ENCODE measurements at places on chromosomes 4 and X.

GRCh38 chr4:167238226-167238625 lies 3.9 kb upstream of the SPOCK3 start:
- no peak for DNase-seq

- DNase-seq: no peak
Measured at GRCh38 chrX:97597954-97598353, 714.2 kb downstream of the RPA4 start.

DNA sequence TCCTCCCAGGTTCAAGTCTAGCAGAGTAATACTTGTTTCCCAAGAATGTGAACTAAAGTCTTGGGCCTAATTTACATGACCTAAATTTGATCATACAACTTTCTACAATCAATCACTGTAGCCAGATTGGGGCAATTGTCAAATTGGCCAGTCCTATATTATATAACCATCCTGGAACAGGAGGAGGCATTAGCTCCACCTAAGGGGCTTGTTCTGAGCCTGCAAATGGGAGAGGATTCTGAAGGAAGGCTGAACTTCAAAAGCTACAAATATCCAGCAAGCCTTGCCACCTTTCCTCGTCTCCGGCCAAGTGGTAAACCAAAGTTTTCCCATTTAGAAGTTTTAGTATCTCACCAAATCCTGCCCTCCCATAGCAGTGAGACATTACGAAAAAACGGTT lies 1289.6 kb upstream of the TENM3 start:
- DNase-seq: no peak

- DNase-seq: no peak
Measured at GRCh38 chr4:22416403-22416802, 99.5 kb downstream of the ADGRA3 start.

DNA sequence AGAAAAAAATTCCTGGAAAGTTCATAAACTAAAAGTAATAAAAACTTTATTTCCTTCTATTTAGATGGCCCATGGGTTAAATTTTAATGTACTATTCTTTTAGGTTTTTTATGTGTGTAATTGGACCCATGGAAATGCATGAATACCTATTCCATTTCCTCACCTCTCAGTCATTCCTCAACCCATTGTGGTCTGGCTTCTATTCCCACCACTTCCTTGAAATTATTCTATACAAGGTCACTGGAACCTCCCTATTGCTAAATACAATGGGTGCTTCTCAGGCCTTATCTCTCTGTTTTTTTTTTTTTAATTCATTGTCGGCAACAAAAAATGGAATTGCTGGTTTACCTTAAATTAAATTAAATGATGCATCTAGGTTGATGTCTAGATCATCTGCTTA lies 17.2 kb downstream of the SLC39A8 start:
- DNase-seq: no peak

DNA sequence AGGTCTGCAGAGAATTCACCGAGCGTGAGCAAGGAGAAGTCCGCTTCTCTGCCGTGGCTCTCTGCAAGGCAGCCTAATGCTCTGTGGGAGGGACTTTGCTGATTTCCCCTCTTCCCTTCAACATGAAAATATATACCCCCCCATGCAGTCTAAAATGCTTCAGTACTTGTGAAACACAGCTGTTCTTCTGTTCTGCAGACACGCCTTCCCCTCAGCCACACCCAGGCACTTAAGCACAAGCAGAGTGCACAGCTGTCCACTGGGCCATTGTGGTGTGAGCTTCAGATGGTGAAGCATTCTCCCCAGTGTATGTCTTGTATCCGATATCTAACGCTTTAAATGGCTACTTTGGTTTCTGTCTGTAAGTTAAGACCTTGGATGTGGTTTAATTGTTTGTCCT lies 11.3 kb downstream of the UCHL1 start:
- no peak for DNase-seq

GRCh38 chr4:170591076-170591475 lies 501.3 kb upstream of the AADAT start:
- DNase-seq: no peak

- DNase-seq: no peak
Measured at GRCh38 chr4:85720735-85721134, 245.8 kb downstream of the ARHGAP24 start.

DNA sequence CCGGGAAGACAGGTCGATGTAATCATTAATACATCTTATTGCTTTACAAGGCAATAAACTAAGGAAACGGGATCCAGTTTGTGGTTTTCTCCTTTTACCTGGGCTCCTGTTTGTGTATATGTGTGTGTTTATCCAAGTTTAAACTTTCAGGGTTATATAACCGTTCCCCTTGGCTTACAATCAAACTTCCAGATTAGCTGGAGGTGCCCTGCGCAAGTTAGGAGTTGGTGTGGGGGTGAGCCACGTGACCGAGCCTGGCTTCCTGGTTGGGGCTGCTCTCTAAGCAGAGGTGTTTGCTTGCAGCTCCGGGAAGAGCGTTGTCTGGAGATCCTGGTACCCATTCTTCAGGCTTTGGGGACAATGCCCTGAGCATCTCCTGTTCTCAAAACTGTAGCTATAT lies 129.2 kb downstream of the FHDC1 start:
- DNase-seq: no peak

DNA sequence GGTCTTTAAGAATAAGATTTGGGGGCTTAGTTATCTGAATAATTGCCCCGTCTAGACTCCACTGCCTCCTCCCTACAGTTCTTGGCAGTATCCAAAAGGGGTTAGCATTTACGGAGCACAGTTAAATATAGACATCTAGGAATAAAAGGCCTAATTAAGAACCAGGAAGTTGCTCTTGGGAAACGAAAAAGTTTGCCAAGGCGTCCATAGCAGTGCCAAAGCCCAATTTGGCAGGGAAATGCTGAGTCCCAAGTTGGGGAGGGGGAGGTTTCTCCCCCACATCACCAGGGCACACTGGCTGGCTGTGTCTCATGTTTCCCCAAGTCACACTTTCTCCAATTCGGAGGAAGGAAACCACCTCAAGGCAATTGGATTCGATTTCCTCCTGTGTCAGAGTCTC lies 338.7 kb downstream of the FBXW7 start:
- DNase-seq: no peak

- DNase-seq: no peak
Measured at GRCh38 chrX:25206778-25207177, 191.0 kb upstream of the ARX start.

DNA sequence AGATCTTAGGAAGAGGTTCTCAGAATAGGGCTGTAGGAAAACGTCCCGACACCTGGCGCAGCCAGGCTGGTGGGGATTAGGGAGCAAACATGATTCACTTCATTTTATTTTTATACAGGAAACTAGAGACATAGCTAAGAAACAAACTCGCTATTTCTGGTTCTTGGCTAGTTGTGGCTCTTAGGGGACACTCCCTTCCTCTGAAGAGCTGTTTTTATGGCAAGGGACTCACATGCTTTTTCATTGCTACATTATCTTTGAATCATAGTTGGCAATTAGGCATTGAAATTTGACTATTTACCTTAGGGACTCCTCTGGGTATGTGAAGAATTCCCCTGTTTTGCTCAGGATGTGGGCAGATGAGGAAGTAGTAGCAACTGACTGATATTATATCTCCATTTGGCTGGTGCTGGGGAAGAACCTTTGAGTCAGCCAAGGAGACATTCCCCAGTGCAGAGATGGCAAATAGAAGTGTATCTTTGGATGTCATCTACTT lies 174.5 kb downstream of the SMIM20 start:
- no peak for DNase-seq

DNA sequence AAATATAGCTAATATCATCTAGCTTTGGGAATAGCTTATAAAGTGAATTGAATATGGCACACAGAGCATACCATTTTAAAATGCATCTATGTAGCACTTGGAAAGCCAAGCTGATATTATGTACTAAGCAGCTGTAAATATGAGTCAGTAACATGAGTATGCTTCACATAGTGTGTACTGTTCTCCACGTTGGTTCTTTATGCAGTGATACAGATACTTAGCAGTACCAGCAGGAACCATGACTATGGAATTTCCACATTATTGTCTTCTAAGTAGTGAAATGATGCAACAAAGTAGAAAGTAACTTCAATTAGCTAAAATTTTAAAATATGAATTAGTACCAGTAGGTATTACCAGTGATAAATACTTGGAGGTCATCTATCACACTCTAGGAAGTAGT lies 320.1 kb downstream of the BMPR1B start:
- no peak for DNase-seq

All from stimulated activated CD4-positive, alpha-beta T cell treated with anti-CD3 and anti-CD28 coated beads, Interleukin-1b, Interleukin-23, amount 100 ng/mL, for 1 hour (primary cell).